ENCODE measurements at places on chromosomes 5 and 9. TPM values are rescaled to one million over a fixed set of nuclear protein-coding genes. Genes with fewer than 3 reads are reported as not detected.

The PDE6A gene
- total RNA-seq: not detected

The FBP1 gene
- not detected for total RNA-seq

The CCDC171 gene
- 56.5 TPM for total RNA-seq

The ANGPTL2 gene
- 2.7 TPM for total RNA-seq

The OBP2B gene
- total RNA-seq: not detected

The ARL14EPL gene
- total RNA-seq: not detected

The CYLC2 gene
- total RNA-seq: not detected

The CENPK gene
- total RNA-seq: 8.1 TPM

The PCDHB7 gene
- total RNA-seq: 13.4 TPM

The TAF11L13 gene
- not detected for total RNA-seq

The C9orf50 gene
- total RNA-seq: not detected

The LCN12 gene
- total RNA-seq: not detected

The ACTBL2 gene
- total RNA-seq: not detected

The PHF24 gene
- 25.6 TPM for total RNA-seq

The PHYHD1 gene
- total RNA-seq: 1.1 TPM

The GABRA1 gene
- total RNA-seq: 18.2 TPM

The UCK1 gene
- total RNA-seq: 13.3 TPM

The UBE2R2 gene
- 22.9 TPM for total RNA-seq

The UNC13B gene
- total RNA-seq: 12.3 TPM

The AQP7 gene
- total RNA-seq: not detected

The INSL4 gene
- not detected for total RNA-seq

The WDR38 gene
- not detected for total RNA-seq
